ENCODE measurements at places on chromosomes 11 and 22.

GRCh38 chr11:76248210-76248609, 41.9 kb upstream of the WNT11 start:
- no peak for DNase-seq

- DNase-seq, result no peak
Measured at GRCh38 chr22:40396882-40397281, 26.5 kb downstream of the SGSM3 start.

- DNase-seq, result no peak
Measured at GRCh38 chr22:22064580-22064979, 82.0 kb upstream of the TOP3B start.

DNA sequence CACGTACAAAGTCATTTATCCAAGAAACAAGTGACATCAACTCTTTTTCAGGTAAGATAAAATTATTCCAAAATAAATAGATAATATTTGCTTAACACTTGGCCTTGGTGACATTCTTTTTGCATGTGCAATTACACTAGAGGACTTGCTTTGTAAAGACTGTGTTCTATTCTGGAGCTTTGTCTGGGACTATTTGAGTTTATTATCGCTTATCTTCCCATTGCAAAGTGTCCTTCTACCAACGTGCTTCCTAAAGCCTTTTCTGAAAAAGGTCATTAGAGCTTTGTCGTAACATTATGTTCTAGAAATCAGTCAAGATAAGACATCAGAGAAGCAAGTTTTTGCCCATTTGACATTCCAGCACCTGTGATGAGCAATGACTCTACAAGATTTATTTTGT, 78.3 kb upstream of the MYO18B start:
- DNase-seq, result no peak

DNA sequence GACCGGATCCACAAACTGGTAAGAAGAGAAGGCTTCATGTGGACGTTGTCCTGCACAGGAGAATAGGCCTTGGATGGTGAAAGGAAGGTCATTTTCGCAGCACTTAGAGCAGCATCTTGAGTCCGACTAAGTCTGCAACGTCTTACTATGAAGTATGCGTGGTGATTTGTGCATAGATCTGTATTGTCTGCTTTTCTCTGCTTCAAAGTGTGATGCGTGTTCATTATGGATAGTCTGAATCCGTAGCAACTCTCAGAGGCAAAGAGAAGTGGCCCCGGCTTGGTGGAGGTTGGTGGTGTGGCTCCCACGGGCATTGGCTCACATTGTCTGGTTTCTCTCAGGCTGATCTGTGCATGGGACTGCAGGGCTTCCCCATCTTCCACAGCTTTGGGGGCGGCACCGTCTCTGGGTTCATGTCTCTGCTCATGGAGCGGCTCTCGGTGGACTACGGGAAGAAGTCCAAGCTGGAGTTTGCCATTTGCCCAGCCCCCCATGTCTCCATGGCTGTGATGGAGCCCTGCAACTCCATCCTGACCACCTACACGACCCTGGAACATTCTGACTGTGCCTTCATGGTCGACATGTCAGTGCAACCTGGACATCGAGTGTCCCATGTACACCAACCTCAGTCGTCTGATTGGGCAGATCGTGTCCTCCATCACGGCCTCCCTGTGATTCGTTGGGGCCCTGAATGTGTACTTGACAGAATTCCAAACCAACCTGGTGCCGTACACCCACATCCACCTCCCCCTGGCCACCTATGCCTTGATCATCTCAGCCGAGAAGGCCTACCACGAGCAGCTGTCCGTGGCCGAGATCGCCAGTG, 21.5 kb downstream of the LRRC74B start:
- no peak for DNase-seq

GRCh38 chr11:131467645-131468394, 97.4 kb downstream of the NTM start:
- DNase-seq, result no peak

- DNase-seq, result no peak
Measured at GRCh38 chr11:27363576-27364117, 632 bp upstream of the CCDC34 start.

DNA sequence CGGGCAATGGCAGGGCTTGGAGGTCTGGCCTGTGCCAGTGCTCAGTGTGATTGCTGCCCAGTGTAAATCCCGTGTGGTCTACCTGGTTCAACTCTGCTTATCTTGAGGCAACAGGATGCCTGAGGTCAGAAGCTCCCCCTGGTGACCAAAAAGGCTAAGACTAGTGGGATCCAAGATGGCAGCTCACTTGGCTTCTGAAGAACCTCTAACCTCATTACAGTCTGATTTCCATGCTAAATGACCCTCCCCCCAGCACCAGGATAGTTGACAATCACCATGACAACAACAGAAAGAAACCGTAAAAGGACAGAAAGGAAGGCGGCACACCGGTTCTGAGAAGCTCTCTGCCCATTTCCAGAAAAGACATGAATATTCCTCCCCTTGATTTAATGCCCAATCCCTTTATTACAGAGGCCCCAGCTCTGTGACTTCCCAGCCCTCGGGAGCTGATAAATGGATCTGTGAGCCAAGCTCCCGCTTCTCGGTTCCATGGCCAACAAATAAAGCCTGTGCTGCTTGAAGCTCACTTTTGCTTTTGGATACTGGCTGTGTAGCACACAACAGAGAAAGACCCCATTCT, 398.4 kb downstream of the CTTN start:
- no peak for DNase-seq

- no peak for DNase-seq
Measured at GRCh38 chr11:122167100-122167499, 51.1 kb upstream of the BLID start.

GRCh38 chr22:45014654-45015053, 4.8 kb upstream of the PHF21B start:
- no peak for DNase-seq

DNA sequence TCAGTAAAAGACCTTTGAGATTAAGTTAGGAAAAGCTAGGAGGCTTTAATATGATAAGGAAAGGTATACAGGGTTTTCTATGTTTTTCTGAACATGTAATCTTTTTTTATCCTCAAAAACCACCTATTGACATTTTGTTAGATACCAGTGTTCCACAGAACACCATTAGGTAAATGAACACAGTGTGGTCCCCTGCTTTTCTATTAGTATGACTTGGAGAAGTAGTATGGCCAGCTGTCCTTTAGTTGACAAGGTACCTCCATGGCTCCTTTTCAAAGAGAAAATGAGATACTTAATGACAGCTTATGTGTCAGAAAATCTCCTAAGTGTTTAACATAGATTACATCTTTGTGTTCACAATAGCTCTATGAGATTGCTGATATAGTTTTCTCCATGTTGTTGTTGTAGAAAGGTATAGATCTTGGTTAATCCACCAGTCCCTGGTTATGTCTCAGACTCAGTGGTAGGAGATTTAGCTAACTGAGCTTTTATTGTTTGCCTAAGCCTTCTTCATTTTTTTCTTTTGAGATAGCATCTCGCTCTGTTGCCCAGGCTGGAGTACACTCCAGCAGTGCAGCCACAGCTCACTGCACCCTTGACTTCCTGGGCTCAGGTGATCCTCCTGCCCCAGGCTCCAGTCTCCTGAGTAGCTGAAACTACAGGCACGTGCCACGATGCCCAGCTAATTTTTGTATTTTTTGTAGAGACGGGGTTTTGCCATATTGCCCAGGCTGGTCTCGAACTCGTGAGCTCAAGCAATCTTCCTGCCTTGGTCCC, 46.0 kb downstream of the STIM1 start:
- no peak for DNase-seq

DNA sequence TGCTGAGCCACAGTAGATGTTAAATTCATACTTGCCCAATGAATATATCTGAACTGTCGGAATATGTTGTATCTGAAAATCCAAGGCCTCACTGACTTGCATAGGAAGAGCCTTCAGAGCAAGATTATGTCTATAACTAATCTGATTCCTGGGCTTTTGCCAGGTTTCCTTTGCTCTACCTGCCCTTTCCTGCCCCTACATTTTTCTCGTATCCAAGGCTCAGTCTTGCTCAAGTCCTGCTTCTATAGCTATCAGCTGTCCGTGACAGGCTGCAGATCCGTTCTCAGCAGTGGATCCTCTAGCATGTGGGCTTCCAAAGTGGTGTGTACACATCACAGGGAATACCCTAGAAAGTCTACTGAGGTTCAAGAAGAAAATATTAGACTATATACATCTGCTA, 18.8 kb upstream of the USP47 start:
- DNase-seq, result no peak
